ENCODE measurements at places on chromosomes 16 and 17.

DNA sequence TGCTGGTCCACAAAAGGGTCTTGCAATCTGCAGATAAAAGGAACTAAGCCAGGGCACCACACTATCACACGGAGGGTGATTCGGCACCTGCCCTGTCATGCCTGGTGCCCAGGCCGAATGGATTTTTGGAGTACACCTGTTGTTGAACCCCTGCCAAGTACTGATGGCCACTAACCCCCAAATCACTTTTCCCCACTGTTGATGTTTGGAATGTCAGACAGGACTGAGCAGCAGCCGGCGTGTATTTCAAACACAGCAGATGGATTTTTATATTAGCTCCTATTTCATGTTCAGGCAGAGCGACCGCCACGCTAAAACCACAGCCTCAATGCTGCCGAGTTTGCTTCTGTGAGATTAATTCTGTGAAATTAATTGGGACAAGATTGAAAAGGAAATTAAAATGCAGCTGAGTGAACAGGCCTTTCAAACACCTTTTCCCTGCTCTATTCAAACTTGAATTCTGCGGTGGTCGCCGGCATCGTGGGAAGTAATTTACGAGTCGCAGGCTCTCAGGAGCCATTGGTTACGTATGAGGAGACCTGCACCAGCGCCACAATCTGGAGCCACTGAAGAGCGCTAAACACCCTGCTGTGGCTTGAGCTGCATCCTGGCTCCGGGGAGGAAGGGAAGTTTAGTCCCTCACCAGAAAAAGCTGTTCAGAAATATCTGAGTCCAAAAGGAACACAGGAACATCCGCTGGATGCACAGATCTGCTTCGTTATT, 48.5 kb downstream of the SNX11 start:
- DNase-seq, result no peak

DNA sequence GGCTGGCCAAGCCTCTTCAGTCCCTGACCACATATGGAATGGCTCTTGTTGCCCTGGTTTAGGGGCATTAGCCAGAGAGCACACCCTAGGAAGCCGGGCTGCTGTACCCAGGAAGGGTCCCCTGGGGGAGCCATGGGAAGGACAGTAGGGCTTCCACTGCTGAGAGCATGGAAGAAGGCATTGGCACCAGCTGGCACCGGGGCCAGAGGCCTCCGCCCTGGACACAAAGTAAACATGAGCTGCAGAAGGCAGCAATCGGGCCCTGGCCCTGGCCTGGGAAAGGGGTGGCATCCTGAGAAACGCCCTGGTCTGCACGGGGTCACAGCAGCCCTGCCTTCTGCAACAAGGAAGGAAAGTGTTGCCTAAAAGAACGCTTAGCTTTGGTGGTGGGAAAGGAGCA, 49.4 kb downstream of the VAC14 start:
- no peak for DNase-seq

GRCh38 chr17:17422641-17423040, 54.2 kb upstream of the MED9 start:
- DNase-seq, result no peak

- DNase-seq, result peak; percentile 76
Measured at GRCh38 chr17:40803617-40804082, 3.9 kb upstream of the KRT28 start.

GRCh38 chr16:70808371-70808770, 7.4 kb upstream of the VAC14 start:
- no peak for DNase-seq

- no peak for DNase-seq
Measured at GRCh38 chr17:48213797-48214196, 106.2 kb downstream of the SNX11 start.

- DNase-seq, result no peak
Measured at GRCh38 chr16:24218299-24218698, 37.8 kb upstream of the CACNG3 start.

- no peak for DNase-seq
Measured at GRCh38 chr16:47567321-47567720, 106.2 kb downstream of the PHKB start.

- DNase-seq, result no peak
Measured at GRCh38 chr16:84583995-84584394, 33.9 kb downstream of the COTL1 start.

- DNase-seq, result no peak
Measured at GRCh38 chr16:35215287-35215686, 1755.9 kb downstream of the TP53TG3F start.

DNA sequence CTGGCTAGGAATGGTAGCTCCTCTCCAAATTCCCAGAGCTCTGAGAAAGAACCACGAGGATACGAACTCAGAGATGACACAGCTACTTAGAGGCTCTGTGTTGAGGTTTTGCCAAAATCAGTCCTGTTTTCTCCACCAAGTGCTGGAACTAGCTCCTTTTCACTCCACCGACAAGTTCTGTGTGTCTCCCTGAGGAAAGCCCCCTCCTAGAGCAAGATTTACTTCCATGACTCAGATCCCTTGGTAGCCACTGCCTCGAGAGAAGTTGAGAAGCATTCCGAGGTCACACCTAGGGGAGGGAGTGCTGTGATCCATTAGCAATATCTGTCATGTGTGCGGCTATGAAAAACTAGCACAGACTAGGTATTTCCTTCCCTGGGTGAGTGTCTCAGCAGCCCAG, 30.6 kb downstream of the IL21R start:
- no peak for DNase-seq

DNA sequence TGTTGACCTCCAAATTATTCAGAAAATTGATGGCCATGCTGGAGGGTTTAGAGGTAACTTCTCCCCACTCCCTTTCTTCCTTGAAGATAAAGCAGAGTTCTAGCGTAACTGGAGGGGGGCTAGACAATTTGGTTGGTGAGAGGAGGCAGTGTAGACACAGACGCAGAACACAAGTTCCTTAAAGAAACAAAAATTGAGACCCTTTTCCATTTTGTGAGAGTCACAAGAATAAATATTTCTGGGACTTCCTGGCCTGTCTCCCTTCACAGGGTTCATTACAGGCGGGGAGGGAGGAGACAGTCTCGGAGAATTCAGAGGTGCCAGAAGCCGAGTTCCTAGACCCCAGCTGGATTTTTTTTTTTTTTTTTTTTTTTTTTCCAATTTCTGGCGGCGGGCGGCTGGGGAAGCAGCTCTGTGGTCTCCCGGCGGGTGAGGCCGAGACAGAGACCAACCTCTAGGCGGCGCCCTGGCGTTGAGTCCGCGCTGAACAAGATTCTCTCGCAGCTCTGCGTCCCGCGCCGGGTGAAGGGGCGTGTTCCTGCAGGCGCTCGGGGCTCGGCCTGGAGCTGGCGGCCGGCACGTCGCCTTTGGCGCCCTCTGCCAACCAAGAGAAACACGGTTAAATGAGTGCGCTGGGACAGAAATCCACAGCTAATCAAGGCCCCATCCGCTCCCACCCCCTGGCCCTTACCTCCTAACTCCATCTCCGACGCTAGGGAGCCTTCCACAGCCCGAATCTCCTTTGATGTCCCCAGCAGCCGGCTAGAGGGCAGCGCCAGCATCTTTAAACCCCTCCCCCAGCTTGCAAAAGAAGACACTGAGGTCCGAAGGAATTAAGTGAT, 10.2 kb upstream of the HOXB9 start:
- DNase-seq, result peak; percentile 73

DNA sequence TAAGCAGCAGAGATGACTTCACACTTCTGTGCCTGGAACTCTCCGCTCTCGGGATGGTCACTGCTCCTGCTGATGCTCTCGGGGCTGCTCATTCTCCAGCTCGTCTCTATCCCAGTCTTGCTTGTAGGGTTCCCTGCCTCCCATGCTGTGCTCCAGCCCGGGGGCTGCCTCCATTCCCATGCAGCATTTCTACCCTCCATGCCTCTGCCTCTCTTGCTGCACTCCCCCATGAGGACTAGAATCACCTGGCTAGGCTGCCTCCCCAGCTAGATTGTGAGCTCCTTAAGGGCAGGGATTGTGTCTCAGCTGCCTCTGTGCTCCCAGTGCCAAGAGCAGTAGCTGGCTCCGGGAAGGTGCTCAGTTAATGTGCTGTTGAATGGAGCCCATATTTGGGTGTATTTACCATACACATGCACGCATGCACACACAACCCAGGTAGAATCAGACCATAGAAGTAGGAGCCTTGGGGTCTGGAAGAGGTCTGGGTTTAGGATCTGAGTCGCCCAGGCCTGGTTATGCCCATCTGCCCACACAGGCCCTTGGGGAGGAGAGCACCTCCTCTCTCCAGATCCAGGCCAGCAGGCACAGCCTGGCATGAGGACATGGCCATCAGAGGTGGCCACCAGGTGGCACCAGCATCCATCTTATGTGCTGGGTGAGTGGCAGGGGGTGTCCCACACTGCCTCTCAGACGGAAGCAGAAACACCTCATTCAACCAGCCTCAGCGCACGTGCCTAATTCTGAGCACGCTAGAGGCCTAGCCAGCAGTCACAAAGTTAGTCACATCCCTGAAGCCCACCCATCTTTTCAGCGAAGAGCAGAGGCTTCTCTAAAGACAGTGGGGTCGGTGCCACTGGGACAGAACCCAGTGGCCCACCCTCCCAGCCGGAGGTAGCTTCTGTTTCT, 9.3 kb downstream of the GIT1 start:
- DNase-seq, result peak; percentile 93

GRCh38 chr17:37815536-37815935, 70.7 kb upstream of the HNF1B start:
- no peak for DNase-seq

DNA sequence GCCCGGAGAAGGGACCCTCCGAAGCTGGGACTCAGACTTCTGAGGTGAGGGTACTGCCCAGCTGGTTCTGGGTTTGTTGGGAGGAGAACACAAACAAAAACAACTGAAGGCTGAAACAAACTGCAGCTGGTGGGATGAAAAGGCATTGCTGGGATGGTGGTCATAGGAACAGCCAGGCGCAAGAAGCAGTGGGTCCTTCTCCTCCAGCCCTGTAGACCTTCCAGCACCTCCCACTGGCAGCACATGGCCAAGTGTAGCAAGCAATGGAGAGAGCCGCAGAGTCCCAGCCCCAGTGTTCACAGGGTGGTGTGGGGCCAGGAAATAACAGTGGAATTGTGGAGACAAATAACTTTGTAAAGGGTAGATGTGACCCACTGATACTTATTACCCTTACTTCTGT, 48.7 kb upstream of the FOXJ1 start:
- DNase-seq, result no peak

DNA sequence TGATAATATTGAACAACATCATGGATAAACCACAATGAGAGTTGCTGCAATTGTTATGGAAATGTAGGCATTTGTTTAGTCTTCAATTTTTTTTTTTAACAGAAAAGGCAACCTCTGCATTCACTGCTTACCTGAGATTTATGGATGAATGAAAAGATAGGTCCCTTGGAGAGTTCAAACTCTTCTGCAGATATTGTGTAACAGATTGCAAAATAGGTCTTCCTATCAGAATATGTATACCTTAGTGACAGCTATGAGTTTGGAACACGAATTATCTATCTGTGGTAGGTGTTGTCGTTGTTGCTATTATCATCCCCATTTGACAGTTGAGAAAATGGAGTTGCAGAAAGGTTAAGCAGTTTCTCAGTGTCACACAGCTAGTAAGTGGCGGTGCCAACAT, 1.2 kb upstream of the KCNJ16 start:
- DNase-seq, result no peak

- DNase-seq, result no peak
Measured at GRCh38 chr17:74758848-74759168, 10.4 kb downstream of the NHERF1 start.

- DNase-seq, result no peak
Measured at GRCh38 chr16:3530371-3530914, 29.6 kb downstream of the CLUAP1 start.

DNA sequence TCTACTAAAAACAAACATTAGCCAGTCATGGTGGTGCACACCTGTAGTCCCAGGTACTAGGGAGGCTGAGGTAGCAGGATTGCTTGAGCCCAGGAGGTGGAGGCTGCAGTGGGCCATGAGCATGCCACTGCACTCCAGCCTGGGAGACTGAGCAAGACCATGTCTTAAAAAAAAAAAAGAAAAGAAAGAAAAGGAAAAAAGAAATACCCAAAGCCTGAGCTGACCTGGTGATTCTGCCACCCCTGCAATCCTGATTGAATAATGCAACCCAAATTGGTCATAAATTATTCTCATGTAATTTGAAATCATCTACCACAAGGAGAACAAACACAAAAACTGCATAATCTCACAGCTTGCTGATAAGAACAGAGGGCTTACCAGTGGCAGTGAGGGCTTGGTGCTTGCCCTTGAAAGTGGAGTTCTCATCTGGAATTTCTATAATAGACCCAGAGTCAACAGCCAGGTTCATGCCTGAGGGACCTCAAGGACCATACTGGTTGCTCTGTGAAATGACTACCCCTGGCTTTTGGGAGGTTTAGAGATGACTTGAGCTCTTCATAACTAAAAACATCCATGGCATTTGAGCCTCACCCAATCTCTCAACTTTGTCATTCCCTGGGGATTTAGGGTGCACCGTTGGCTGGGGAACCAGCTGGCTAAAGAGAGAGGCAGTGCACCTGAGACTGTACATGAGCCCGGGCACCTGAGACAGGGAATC, 35.4 kb upstream of the TMC5 start:
- no peak for DNase-seq

DNA sequence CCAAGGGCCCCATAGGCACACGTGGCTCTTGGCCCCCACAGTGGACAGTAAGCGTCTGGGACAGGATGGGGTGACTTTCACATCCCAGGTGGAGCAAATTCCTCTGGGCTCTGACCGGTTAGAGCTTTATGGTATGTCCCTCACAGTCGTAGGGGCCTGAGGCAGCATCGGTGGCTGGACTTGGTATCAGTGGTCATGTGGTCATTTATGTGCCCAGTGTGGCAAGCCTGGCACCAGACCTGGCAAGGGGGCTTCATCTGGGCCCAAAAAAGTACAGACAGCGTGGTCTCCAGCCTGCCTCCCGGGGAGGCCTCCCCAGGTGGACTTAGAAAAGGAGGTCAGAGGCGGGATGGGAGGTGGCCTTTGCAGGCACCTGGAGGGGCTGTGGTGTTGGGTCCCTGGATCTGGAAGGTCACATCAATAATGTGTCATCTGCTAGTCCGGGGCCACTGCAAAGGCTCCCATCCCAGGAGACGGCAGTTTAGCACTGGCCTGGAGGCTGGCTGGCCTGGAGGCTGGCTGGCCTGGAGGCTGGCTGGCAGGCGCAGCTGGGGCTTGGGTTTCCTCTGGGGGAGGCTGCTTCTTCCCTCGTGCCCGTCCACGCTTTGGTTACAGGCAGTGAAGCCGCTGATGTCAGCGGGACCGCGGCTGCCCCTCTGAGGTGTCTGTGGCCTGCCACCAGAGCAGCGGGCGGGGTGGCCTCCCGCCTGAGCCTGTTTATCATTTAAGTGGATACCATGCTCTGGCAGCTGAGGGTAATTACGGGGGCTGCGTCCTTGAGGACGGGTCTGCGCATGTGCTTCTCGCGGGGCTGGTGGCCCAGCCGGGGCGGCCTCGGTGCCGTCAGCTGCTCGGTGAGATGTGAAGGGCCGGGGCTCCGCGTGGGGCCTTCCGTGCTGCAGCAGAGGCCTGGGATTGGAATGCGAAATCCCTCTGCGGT, 20.7 kb upstream of the CBX4 start:
- DNase-seq, result no peak

Data from activated naive CD4-positive, alpha-beta T cell treated with anti-CD3 and anti-CD28 coated beads, Interleukin-2, amount 50 U/mL, for 16 hours (primary cell).